ENCODE measurements at places on chromosomes 4 and X. TPM values are rescaled to one million over a fixed set of nuclear protein-coding genes. Genes with fewer than 3 reads are reported as not detected.
A peak's percentile ranks its signal among the peaks of the same experiment; 100 is the strongest.

GRCh38 chr4:146054676-146055075 lies 116.1 kb upstream of the ZNF827 start:
- no peak for DNase-seq

GRCh38 chr4:144402999-144403398 lies 243.0 kb upstream of the HHIP start:
- DNase-seq = peak; percentile 5

DNA sequence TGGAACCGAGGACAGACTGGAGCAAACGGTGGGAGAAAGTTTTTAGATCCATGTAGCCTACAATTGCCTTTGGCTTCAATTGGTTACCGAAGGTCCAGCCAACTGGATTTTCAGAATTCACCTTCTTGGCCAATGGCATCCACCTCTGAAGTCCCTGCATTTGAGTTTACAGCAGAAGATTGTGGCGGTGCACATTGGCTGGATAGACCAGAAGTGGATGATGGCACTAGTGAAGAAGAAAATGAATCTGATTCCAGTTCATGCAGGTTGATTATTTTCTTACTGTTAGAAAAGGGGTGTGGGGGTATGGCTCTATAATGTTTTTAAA lies 702 bp downstream of the KLHL5 start:
- DNase-seq = no peak

GRCh38 chr4:175054980-175055379 lies 136.8 kb downstream of the ADAM29 start:
- no peak for DNase-seq

GRCh38 chr4:56434599-56435139 lies 746 bp downstream of the PPAT start:
- peak; percentile 62 for DNase-seq

DNA sequence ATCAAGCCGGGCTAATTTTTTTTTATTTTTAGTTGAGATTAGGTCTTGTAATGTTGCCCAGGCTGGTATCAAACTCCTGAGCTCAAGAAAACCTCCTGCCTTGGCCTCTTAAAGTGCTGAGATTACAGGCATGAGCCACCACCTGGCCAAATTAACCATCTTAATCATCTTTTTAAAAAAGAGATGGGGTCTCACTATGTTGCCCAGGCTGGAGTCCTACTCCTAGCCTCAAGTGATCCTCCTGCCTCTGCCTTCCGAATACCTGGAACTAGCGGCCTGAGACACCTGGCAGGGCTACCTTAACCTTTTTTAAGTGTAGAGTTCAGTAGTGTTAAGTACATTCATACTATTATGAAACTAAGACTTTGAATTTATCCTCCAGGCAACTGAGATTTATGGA lies 1.7 kb upstream of the RPS3A start:
- no peak for DNase-seq

GRCh38 chrX:149506349-149506748 lies 1.2 kb upstream of the IDS start:
- DNase-seq = no peak

DNA sequence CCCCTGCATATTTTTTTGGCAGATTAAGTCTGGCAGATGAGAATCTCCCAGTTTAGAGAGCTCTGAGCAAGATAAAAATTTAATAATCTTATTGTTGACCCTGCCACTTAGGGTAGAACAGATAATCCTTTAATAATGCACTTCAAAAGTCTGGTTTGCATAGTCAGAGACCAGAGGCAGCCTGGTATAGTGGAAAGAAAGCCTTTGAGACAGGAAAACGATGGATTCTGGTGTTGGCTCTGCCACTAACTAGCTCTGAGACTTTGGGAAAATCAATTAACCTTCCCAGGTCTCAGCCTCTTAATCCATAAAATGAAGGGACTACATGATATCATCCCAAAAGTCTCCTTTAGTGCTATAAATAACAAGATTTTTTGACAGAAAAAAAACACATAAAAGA lies 824.5 kb downstream of the STIM2 start:
- no peak for DNase-seq

- DNase-seq = peak; percentile 58
Observed at GRCh38 chr4:2785613-2786012, 7.3 kb upstream of the SH3BP2 start.

- no peak for DNase-seq
Observed at GRCh38 chr4:46830971-46831454, 78.0 kb downstream of the COX7B2 start.

DNA sequence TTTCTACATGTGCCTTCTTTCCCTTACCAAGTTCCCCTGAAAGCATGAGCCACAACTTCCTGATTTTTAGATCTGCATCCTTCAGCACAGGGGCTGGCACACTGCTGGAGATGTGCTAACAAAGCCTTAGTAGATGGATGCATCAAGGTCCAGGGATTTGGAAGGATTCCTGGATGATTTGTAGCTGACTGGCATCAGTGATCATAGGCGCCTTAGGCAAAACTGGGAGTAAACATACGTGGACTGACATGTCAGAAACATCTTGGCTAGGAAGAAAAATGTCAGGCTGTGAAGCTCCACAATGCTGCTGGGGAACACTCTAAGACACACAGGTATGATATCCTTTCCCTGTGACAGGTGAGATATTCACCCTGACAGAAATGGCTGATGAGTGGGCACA lies 156.4 kb downstream of the AMELX start:
- no peak for DNase-seq

GRCh38 chr4:54482529-54483200 lies 175.1 kb upstream of the KIT start:
- DNase-seq = no peak

DNA sequence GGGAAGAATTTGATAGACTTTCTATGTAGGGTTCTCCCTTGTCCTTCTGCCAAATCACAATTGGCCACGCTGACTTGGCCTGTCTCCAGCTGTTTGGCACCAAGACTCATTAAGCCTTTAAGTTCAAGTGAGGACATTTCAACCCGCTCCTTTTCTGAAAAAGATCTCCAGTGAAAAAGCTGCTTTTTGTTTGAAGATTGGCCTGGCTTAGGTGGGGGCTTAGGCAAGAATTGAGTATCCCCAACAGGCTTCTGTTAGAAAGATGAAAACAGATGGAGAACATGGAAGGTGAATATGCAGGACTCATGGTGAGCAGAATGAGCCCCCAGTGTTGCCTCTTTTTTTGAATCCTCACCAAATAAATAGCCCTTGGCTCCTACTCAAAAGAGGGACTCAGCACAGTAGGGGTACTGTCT lies 28.5 kb upstream of the LIMCH1 start:
- DNase-seq = peak; percentile 62

DNA sequence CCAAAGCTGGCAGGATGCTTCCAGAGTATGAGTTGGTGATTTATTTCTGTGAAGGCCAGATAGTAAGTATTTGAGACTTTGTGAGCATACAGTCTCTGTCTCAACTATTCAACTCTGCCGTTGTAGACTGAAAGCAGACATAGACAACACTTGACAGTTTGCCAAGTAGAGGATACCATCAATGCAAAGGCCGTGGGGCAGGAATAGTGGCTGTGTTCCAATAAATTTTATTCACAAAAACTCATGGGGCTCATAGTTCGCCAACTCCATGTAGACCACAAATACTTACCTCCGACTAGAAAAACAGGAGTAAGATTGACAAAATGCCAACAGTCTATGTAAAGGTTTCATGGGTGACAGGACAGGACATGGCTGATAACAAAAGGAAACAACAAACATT lies 3.7 kb upstream of the PIR start:
- DNase-seq = no peak

DNA sequence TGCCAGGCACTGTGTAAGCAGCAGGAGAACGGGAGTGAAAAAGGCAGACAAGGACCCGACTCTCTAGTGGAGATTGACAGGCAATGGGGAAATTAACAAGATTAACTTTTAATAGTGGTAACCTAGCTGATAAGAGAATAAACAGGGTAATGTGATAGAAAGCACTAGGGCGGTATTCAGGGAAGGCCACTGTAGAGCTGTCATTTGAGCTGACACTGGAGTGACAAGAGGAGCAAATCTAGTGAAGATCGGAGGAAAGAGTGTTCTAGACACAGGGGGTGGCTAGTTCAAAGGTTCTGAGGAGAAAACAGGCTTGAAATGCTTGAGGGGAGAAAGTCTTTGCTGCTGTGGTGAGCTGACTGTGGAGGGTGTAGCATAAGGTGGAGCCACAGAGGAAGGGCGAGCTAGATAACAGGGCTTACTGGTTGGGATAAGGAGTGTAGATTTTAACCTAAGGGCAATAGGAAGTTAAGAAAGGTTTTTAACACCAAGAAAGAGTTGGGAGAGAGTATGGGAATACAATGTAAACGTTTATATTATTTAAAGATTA lies 122.8 kb downstream of the SLC10A7 start:
- no peak for DNase-seq

ADGRG4 gene
- under 0.01 TPM for total RNA-seq

RNF212 gene
- total RNA-seq = 3.2 TPM

FAM114A1 gene
- total RNA-seq = 77.9 TPM

CLNK gene
- total RNA-seq = 0.04 TPM

NXF2 gene
- not detected for total RNA-seq
